ENCODE measurements at places on chromosomes 1 and 21.

GRCh38 chr1:25427696-25428095 is 3.0 kb upstream of the MACO1 start:
- DNase-seq = no peak

GRCh38 chr1:94727846-94728715 is 92.1 kb upstream of the SLC44A3 start:
- peak; percentile 41 for DNase-seq

DNA sequence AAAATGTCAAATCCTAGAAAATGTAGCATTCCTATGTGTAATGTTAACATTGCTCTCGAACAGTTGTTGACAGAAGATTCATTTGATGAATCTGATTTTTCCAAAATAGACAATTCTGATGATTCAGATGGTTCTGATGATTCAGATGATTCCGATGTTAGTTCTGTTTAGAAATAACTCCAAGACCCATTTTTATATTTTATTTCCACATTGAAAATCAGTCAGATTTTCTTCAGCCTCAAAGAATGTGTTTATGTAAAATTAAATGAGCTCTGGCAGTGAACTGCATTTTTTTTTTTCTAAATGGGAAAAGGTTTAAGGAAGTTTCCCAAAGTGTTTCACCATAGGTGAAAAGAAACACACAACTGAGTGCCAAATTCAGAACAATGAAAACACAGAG is 136.5 kb downstream of the TSEN15 start:
- DNase-seq = no peak

GRCh38 chr1:6148497-6149241 is 31.5 kb downstream of the CHD5 start:
- peak; percentile 50 for DNase-seq

DNA sequence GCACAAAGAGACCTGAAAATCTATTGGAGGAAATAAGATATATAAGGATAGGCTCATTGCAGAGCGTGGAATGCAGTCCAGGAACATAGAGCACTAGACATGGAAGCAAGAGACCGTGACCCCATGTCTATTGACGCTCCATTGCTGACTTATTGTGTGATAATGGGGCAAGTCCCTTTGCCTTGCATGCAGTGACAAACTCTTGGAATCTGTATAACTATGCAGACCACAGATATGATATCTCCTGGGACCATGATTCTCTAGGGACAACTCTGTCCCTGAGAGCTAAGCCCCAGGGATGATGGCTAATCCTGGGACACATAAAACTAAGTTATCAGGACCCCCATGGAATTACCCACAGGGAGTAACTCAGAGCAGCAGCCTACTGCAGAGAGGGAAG is 73.1 kb upstream of the PRDX6 start:
- no peak for DNase-seq

- no peak for DNase-seq
These were observed 98.5 kb upstream of the HIVEP3 start for GRCh38 chr1:42017259-42017658.

GRCh38 chr21:45613396-45613795 is 30.1 kb upstream of the PCBP3 start:
- DNase-seq = no peak

- DNase-seq = no peak
These were observed 8.4 kb upstream of the UBE2U start for GRCh38 chr1:64195081-64195395.

DNA sequence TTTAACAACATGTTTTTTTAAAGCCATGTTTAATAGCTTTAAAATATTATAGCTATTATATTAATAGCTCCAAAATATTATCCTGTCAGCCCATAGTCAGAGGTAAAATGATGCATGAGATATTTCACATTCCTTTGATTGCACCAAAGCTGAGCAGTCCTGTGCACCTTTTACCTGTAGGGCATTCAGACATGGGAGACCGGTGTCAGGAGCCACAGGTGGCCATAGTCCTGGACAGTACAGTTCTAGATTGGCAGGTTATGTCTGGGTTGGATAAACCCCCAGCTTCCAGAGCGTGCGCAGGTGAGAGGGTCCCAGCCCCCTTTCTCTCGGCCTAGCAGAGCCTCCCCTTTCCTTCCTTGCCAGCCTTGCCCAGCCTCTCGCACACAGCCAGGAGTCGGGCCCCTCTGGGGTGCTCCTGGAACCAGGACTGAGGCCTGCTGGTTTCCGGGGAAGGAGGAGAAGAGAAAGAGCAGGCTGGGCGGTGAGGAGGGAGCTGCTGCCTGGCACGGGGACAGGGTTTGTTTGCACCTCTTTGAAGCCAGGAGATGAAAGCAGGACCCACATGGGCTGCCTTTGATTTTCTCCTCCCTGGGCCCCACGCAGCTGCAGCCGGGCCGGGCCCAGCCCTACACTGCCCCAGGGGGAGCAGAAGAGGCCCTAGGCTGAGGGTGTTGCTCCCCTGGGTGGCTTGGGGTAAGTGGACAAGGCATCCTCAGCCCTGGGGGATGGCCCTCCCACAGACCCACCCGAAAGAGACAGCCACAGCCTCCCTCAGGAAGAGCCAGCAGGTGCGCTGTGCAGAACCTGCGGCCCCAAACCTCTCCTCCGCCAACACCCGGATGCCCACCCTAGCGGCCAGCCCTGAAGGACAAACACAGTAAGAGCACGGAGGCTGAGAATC is 75.2 kb upstream of the TARDBP start:
- no peak for DNase-seq

- DNase-seq = no peak
These were observed 43.8 kb downstream of the CD53 start for GRCh38 chr1:110916669-110917306.

- DNase-seq = no peak
These were observed 154.4 kb downstream of the HHAT start for GRCh38 chr1:210482945-210483617.

DNA sequence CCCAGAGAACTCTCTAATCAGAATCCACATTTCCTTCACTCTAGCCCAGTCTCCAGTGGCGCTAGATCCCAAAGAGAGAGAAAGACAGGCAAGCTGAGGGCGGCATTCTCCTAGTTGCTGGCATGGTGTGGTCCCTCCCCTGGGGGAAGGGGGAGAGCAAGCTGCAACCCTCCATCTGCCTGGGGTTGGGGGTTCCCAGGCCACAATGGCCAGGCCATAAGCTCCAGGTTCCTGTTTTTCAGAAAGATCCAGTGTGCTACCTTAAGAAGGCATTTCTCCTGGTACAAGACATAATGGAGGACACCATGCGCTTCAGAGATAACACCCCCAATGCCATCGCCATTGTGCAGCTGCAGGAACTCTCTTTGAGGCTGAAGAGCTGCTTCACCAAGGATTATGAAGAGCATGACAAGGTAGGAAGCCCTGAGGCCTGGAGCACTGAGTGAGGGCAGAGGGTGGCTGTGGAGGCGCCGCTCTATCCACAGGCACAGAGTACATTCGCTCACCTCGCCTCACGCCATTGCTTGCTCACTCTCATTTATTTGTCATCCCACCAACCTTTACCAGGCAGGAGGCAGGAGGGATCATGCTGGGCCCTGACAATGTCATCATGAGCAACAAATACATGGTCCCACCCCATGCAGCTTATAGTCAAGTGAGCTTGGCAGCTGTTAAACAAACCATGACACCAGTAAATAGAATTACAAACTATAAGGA is 6.6 kb downstream of the CSF1 start:
- DNase-seq = no peak

All from femur (tissue), 1 donor.